Activated CD8-positive, alpha-beta memory T cell treated with anti-CD3 and anti-CD28 coated beads for 48 hours (primary cell): ENCODE measurements at places on chromosomes 16 and 17.

- DNase-seq: no peak
Observed at GRCh38 chr16:4366016-4366415, 5.6 kb upstream of the VASN start.

DNA sequence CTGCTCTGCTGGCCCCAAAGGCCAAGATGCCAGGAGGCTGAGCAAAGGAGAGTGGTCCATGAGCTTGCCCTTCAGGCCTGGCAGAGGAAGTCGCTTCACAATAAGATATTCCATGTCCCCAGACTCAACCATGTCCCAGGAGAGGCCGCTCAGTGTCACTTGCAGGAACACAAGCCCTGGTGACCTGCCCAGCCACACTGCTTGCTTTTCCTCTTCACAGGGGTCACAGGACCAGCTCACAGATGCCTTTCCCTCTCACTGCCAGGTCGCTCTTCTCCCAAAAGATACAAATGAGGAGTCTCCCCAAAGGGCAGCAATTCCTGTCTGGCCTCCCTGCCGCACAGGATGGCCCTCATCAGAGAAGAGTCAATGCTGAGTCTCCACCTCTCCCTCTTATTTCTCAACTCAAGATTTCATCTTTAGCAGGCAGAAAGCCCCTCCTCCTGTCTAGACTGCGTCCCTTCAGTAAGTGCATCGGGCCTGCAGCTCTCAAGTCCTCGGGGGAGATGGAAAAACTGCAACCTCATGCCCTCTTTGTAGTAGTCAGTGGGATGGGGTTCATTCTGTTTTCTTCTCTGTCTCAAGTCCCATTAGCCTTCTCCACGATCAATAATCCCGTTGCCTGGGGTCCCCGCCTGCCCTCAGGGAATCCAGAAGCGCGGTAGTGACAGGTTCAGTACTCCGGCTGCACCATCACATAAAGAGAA lies 5.0 kb downstream of the JUP start:
- DNase-seq: no peak

- DNase-seq: no peak
Observed at GRCh38 chr17:35716897-35717465, 14.5 kb upstream of the RASL10B start.

GRCh38 chr16:47524007-47524405 lies 62.9 kb downstream of the PHKB start:
- DNase-seq: no peak

GRCh38 chr17:46115699-46116098 lies 77.5 kb downstream of the KANSL1 start:
- no peak for DNase-seq

GRCh38 chr17:61650749-61651148 lies 59.7 kb upstream of the NACA2 start:
- DNase-seq: no peak

GRCh38 chr16:2507052-2507659 lies 6.6 kb upstream of the ATP6V0C start:
- DNase-seq: no peak

GRCh38 chr16:78129349-78129748 lies 29.9 kb downstream of the WWOX start:
- no peak for DNase-seq

DNA sequence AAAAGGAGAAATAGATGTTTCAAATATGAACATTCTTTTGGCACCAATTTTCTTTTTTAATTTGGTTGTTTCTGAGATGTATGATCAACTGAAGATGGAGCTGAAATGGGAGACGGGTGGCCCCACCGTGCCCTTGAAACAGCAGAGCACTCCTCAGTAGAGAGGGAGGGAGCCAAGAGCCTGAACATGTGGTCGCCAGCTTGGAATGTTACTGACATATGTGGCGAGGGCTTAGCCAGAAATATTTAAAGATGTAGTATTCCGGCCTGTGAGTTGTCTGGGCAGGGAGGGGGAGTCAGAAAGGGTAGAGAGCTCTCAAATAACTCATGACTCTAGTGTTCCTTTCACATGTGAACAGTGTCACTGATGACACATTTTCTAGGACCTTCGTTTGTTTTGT lies 13.3 kb upstream of the MRC2 start:
- DNase-seq: no peak
